HEK293T (cell line): ENCODE measurements at places on chromosomes 2 and 18.

GRCh38 chr2:190860985-190861680 is 19.5 kb upstream of the GLS start:
- no peak for DNase-seq

- no peak for DNase-seq
Observed at GRCh38 chr2:113877711-113878598, 11.9 kb upstream of the ACTR3 start.

- no peak for DNase-seq
Observed at GRCh38 chr2:61855318-61855613, 1.4 kb upstream of the FAM161A start.

DNA sequence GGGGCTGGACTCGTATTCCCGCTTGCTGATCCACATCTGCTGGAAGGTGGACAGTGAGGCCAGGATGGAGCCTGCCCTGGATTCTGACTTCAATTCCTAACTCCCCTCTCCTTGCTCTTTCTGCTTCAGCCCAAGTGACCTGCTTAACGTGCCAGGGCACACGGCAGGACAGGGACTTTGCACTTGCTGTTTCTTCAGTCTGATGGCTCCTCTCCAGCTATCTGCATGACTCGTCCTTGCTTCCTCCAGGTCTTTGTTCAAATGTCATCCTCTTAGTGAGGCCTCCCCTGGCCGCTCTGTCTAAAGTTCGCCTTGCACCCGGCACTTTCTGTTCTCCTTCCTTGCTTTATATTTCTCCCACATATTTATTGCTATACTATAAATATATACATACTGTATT is 357.6 kb downstream of the MTX2 start:
- no peak for DNase-seq

GRCh38 chr2:30152385-30152784 is 5.6 kb downstream of the YPEL5 start:
- DNase-seq = no peak

DNA sequence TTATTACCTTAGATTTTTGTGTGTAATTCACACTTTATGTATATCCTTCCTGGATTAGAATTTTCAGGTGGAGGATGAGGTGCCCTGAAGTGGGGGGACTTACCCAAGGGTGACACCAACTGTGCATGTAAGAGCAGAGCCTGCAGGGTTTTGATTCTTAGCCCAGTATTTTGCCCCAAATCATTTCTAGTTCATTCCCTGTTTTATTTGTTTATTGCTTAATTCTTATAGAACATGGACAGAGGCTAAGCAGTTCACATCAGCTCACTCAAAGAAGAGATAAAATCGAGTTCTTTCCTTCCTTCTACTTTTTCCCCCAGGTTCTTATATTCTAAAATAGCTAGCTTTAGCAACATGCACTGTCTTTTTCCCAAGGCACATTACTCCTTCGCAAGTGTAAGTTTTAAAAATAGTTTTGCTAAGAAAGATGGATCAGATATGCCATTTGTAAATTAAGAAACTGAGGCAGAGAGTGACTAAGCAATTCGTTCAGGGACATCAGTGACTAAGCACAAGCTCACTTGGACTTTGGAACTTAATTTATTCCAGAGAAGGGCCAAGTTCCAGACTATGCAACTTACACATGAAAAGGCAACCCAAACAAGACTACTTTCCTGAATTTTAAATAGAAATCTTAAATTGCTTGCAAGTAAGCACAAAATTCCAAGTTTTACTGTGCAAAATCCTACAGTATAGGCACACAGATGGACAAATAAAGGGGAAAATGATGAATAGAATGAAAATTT is 427.9 kb upstream of the POU3F3 start:
- no peak for DNase-seq

DNA sequence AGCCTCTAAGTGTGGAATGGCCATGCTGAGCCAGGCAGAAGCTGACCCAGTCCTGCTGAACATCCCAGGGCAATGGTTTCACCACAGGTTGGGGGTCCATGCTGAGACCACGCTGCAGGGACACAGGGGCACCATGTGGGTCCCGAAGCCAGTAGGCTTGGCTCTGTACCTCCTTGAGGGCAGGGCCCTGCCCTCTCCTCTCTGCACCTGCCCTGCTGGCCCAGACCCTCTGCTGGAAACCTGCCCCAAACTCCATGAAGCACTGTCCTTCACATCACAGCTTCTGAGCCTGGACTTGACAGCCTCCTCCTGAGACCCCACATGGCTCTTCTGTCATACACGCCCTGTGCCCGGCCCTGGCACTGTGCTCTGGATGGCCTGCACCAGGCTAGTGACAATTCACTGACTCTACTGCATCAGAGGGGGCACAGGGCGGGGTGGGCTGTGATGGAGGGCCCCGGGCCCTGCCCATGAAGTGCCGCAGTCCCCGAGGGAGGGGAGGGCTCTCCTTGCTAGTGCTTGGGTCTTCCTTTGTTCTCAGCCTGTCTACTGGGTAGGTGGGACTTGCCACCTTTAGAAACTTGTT is 24.7 kb downstream of the HS6ST1 start:
- no peak for DNase-seq

GRCh38 chr2:144509879-144510221 is 10.1 kb downstream of the ZEB2 start:
- no peak for DNase-seq

- DNase-seq = no peak
Observed at GRCh38 chr18:47876813-47877212, 53.6 kb downstream of the SMAD2 start.

- no peak for DNase-seq
Observed at GRCh38 chr2:101152272-101153076, 1.3 kb upstream of the TBC1D8 start.

GRCh38 chr18:48910972-48911545 is 39.7 kb downstream of the SMAD7 start:
- no peak for DNase-seq

GRCh38 chr18:70554854-70555445 is 266.1 kb downstream of the SOCS6 start:
- DNase-seq = no peak

DNA sequence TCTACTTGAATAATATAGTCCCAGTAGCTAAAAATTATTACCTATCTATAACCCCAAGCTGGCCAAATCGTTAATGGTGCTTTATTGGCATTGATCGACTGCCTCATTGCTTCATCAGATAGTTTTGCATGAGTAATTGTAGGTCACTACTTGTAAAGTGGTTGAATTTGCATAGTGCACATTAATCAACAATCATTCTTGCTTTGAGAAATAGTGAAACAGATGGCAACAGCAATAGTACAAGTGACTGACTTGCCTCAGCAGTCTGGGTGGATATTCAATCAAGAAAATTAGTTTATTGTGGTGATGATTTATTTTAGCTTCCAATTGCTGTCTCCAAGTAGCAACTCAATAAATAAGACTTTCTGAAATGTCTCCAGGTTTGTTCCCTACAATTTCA is 117.8 kb upstream of the NRXN1 start:
- DNase-seq = no peak

- no peak for DNase-seq
Observed at GRCh38 chr2:179031731-179032408, 18.1 kb downstream of the CCDC141 start.
